ENCODE measurements at places on chromosomes 7 and 10.

DNA sequence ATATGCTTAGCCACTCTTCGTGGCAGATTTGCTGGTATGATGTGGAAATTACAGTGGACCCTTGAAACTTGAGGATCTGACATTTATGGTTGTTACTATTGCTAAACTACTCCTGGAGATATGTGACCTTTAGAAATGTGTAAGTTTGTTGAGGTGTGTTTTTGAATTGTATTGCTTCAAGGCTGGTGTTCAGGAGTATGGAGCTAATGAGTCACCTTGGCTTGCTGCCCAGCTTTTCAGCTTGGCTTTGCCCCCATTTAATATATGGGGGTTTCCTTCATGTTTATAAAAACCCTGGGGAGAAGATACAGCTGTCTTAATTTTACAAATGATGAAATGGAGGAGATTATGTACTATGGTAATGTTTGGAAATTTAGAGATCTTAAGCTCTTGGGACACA, 11.6 kb downstream of the HBP1 start:
- DNase-seq = peak; percentile 41

DNA sequence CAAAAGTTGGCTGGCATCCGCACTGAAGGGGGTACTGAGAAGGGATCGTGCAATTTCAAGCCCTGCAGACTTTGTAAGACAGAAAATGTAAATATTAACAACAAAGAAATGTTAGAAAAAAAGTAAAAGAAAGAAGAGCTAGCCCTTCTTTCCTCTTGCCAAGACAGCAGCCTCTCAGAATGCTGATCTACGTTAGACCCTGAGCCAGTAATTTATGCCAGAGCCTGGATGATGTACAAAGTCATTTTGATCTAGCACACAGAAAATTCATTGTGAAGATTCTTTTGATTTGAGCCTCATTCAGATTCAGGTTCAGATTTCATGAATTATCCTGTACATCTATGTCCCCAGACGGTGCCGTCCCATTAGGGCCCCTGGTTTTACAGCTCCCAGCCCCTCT, 105.2 kb downstream of the PRKCQ start:
- no peak for DNase-seq

- DNase-seq = no peak
These were observed 1.2 kb downstream of the DBF4 start for GRCh38 chr7:87877366-87878040.

DNA sequence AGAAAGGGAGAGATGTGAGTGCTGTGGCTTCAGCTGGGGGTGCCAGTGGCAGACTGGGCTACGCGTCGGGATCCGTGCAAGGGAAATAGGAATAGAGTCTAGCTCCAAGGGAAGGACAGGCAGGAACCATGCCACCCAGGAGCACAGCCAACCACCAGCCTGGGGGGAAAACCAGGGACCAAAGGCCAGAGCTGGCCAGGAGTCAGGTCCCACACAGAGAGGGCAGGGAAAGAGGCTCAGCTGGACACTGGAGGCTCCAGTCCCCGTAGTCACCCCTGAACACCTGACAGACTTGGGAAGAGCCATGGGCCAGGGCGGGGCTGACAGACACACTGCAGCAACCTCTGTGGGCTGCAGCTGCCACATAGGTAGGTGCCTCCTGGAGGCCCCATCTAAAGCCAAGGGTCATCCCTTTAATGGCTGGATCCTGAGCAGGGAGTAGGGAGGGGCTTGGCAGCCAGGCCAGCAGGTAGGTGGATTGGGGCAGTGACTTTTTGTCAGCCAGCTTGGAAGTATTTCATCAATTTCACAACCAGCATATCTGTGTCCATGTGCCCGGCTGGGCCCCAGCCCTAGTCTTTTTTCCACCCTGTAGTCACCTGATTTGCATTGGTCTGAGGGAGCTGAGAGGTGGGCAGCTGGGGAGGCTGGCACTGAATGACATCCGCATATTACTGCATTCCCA, 163.2 kb downstream of the SH2D4B start:
- DNase-seq = no peak

DNA sequence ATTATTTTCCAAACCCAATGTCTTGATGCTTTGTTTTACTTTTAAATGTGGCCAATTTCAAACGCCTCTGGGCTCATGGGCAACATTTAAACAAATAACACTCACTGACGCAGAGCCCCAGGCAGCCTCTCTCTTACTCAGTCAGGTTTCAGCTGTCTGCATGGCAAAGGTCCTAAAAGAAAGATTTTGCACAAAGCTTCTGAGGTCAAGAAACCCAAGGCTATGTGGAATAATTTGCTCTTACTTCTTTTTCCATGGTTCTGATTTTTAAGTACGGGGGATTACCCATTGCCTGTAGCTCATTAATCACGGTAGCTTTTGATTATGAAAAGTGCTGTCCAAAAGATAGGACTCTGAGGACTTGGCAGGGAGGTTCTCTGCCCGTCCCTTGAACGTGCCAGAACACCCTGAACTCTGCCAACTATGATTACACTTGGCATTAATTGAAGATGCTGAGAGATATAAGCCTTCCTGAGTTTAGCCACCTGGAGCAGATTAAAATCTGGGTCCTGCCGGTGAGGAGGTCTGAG, 14.1 kb upstream of the MSRB2 start:
- DNase-seq = no peak

- no peak for DNase-seq
These were observed 79.2 kb downstream of the CCDC3 start for GRCh38 chr10:12922117-12922900.

DNA sequence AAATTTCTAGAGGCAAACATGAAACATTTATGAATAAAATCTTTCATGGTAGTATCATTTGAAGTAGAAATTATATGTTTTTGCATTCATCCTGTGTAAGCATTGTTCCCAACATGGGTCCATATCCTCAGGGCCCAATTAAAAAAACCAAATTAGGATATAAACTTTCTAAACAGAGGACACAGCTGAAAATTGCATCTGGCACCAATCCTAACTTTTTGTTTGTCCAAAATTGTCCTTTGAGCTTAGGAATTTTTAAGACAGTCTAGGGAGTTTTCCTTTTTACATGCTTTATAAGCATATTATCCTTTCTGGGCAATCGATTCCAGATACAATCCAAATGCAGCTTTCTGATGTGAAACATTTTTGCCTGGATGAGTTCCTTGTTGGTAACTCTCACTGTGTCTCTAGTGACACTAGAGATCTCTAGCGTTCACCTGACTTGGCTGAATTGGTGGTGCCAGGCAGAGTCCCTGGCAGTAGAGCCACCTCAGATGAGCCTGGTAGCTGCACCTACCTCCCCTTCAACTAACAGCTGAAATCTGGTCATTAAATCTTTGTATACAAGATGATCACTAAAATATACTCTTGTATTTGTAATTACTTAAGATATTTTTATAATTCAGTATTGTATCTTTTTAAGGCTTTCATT, 137.6 kb upstream of the SAMD8 start:
- DNase-seq = no peak

DNA sequence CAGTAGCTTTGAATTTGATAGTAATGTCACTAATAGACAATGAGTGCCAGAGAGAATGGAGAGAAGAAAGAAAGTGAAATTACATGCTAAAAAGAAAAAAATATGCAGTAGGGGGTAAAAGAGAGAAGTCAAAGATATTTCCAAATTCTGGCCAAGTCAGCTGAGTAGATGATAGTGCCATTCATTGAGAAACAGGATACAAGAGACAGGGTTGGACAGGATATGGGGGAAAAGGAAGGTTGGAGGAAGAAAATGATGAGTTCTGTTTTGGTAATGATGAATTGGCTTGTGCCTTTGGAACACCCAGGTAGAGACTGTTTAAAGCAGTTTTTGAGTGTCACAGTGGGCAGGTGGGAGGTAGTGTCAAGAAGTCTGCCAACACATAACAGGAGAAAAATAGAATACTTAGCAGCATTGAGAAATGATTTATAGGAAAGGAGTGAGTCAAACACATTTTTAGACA, 78.3 kb downstream of the LRRC17 start:
- no peak for DNase-seq

DNA sequence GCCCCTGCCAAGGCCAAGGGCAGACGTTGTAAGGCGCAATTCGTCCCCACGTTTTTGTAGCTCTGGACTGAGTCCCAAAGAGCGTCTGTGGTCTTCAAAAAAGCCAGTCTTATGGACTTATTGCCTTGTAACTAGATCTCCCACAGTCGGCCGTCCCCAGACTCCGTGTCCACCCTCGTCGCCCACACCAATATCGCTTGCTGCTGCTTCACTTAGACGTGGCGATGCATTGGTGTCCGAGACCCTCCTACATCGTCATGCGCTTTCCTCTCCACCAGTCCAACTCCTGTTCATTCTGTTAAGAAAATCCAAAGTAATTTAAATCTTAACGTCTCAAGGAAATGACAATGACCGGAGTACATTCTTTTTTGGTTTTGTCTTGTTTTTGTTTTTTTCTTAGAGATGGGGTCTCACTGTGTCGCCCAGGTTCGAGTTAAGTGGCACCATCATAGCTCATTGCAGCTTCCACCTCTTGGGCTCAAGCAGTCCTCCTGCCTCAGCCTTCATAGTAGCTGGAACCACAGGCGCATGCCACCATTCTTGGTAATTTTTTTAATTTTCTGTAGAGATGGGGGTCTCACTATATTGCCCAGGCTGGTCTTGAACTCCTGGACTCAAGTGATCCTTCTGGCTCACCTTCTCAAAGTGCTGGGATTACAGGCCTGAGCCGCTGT, 851 bp downstream of the KIFBP start:
- no peak for DNase-seq

DNA sequence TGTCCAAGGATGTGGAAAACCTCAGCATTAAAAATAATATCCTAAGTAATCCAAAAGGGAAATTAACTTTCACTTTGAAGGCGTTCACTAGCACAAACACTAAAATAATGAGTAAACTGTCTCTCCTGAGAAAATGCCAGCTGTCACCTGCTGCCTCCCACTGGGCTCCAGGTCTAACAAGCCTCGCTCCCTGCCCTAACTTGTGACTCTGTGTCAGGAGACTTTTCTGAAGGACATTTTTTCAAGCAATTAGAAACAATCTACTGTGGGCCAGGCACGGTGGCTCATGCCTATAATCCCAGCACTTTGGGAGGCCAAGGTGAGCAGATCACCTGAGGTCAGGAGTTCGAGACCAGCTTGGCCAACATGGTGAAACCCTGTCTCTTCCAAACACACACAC, 72.8 kb upstream of the GLCCI1 start:
- no peak for DNase-seq

DNA sequence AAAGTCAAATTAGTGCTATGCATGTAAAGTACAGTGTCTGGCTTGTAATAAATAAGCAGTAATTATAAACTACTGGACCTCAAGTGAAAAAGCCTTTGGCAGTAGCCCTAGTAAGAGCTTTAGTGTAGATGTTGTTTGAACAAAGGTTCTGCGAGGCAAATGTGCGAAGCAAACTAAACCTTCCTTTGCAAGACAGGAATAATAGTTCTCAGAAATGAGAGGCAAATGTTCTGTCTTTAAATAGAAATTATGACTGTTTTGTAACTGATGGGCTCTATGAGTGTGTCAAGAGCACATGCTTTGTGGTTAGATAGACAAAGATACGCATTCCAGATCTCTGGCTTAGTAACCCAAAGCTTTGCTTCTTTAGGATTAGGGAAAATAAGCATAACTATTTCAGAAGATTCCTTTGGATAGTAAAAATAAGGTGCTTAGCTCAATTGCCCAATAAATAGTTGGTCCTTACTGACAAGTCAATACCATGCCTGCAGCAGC, 169.2 kb upstream of the CDC14C start:
- no peak for DNase-seq

GRCh38 chr10:633279-634245, 55.9 kb downstream of the DIP2C start:
- DNase-seq = no peak

- DNase-seq = no peak
These were observed 142.1 kb downstream of the JCAD start for GRCh38 chr10:29917311-29917710.

- DNase-seq = no peak
These were observed 96.0 kb downstream of the MTERF1 start for GRCh38 chr7:91784469-91784868.

DNA sequence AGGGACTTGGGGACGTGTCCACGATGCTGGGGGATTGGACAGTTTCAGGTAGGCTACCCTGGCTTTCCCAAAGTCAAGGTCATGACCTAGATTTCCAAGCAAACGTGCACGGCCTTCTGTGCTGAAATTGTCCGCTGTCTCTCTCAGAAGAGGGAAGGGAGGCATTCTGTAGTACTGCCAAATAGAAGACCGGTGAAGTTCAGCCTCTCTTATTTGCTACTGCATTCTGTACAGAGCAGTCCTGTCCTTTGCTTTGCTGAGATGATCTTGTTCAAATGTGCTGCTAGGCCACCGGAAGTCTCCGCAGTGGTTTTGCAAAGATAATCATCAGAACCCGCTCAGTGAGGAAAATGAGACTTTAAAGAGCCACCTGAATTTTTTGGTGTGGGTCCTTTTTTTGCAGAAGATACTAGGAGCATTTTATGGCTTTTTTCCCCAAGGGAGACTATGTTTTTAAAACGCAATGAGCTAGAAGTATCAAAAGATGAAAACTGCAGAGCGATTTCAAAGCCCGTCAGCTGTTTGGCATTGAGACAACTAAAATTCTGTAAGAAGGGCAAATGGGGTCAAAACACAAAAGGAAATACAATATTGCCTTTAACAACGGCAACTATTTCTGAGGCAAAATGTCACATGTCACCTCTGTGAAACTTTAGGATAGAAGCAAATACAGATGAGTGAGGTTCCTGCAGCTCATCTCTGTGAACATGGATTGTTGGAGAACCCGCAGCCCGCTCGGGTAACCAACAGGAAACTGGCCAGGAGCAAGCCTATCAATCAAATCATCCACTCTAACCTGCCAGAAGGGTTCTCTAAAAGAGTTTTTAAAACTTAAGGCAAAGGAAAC, 1.3 kb upstream of the NMT2 start:
- DNase-seq = no peak

DNA sequence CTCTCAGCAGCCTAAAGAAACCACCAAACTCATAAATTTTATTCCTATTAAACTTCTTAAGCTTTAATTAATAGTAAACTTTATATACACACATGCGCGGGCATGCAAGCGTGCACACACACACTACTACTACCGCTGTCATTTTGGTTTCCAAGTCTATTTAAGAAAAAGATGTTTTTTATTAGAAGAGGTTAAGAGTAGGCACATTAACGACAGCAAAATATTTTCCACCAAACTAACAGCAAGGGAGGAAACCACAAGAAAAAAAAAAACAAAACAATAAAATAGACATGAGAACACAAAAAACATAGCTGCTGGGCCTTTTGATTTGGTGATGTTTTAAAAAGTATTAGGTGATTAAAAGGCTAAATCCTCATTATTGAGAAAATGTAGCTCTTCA, 28.6 kb downstream of the RTKN2 start:
- no peak for DNase-seq

DNA sequence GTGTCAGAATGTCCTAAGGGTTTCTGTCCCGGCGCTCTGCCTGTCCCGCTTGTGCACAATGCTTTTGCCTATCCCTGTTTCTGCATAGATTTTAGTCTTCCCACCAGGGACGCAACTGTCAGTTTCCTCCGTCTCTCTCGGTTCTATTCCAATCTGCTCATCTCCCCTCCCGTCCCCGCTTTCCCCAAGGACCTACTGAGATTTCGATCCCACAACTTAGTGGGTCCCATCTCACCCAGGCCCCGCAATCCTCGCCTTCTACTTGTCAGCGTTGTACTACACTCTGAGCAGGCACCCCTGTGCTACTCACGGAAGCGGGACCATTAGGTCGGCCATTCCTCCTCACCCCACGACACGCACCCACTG, 519 bp upstream of the ZNF655 start:
- DNase-seq = no peak

Measured in stimulated activated CD4-positive, alpha-beta T cell treated with anti-CD3 and anti-CD28 coated beads, TNF-alpha, amount 100 ng/mL, for 24 hours (primary cell).